ENCODE measurements at places on chromosomes 16 and 17.

DNA sequence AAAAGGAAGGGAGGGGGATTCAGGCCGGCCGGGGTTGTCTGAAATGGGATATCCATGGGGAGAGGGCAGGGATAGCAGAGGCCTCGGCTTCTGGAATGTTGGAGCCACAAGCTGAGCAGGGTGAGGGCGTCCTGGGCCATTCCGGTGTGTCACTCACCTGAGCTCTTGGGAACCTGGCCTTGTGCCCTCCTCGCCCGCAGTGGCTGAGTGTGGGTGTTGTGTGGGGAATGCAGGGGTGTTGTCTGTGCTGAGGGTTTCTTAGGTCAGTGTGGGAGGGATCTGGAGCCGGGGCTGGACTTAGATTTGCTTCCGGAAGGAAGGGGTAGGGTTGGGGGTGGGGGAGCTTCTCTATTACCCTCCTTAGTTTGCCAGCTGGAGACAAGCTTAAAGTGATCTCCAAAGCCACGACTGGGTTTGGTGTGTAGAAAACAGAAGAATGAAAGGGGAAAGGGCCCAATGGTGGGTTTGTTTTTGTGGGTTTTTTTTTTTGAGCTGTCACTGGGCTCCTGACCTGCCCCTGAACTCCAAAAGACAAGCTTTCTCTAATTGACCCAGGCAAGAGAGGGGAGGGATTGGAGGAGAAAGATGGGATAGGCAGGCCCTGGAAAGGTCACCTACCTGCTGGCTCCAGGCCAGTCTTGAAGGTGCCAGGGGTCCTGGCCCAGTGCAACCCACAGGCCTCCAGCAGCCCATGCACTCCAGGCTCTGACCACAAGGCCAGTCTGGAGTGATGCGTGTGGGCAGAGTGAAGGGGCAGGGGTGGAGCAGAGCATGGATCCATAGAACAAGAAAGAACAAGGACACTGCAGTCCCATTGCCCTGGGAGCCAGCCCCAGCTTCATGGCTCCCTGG is at the start of gene SULT1A2:
Gene SULT1A2, minus strand, starts transcription at position 211 of the 852 bp plus-strand sequence. CDS start 1,120 bp downstream, outside the sequence.
- DNase-seq, result no peak

GRCh38 chr16:54437401-54437800 is 150.8 kb upstream of the IRX3 start:
- no peak for DNase-seq

DNA sequence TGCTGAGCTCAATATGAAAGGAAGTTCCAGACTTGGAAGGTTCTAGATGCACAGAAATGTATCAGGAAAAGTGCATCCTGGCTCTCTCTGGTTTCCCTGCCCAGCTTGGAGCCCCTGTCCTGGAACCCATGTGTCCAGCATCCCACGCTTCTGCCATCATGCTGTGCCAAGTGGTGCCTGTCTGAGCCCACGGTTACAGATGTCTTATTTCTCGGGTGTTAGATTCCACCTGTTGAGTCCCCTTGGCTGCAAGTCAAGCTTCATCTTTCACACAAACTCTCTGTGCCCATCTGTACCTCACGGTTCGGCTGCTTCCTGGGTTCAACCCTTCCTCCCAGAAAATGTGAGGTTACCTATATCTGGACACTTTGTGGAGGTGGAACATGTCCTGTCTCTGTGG is 22.5 kb downstream of the OR1D5 start:
- DNase-seq, result no peak

DNA sequence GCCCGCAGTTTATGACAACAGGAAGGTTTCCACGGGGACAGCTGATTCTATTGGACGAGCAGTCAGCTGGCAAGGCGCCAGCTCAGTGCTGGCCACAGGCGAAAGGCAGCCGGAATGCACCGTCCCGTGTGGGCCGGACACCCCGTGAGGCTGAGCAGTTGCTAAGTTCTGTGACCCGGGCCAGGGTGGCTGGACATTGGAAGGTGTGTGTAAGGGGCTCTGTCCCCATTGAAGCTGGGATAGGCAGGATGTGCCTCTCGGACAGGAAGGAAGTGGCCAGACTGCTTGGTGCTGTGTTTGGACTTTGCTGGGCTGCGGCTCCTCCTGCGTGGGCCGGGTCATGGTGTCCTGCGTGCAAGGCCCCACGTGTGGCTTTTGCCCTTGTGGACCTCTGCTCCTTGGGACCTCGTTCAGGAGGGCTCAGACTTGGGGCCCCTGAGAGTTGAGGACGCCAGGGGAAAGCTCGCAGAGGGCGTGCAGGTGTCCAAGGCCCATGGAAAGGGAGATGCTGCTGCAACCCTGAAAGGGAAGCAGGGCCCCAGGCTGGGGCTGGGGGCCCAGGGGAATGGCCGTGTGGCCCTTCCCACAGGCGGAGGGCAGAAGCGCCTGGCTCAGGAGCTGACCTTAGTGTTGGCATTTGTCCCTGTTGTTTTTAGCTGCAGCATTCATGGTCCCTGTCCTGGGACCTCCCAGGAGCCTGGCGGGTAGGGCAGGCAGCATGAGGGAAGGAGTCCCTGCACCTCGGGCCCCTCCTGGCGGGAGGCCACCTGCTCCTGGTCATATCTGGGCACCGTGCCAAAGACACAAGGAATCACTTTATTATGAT is 10.0 kb downstream of the BAIAP2 start:
- DNase-seq, result no peak

DNA sequence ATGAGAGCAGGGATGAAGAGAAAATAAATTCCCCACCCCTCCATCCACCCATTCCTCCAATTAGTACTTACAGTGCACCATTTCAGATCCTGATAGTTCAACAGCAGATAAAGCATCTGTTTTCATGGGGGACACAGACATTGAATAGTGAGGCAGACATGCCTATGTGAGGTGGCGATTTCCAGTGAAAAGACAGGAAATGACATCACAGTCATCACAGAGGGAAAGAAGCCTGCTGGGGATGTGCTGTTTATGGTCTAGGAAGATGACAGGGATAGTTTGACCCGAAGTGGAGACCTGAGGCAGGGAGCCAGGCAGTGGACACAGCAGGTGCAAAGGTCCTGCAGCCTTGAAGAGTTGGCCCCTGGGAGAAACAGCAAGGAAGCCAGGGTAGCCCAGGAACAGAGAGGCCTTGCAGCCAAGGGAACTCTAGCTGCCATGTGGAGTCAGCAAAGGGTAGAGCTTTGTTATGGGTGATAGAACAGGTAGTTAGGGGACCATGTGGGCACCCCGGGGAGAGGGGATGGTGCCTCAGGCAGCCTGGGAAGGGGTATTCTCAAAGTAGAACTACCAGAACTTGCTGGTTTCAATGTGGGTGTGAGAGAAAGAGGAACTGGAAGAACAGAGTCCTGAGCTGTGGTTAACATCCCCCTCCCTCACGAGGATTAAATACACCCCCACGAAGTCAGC is 256.6 kb downstream of the CPPED1 start:
- DNase-seq, result no peak

GRCh38 chr16:14357328-14357727 is 272.7 kb downstream of the PARN start:
- no peak for DNase-seq

DNA sequence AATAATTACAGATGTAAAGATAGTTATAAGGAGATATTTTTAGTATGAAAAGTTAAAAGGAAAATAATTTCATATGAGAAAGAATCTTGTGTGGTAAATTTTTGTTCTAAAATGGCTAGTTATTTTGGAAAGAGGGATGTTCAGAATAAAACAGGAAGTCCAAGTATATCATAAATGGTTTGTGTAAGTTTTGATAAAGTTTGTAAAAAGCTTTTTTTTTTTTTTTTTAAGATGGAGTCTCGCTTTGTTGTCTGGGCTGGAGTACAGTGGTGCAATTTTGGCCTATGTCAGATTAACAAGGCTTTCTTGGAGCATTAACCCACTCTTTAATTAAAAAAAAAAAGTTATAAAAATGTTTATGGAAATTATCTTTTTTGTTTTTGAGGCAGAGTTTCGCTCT is 8.2 kb upstream of the CDK10 start:
- no peak for DNase-seq

GRCh38 chr17:45139533-45139920 is 4.0 kb downstream of the ACBD4 start:
- no peak for DNase-seq

DNA sequence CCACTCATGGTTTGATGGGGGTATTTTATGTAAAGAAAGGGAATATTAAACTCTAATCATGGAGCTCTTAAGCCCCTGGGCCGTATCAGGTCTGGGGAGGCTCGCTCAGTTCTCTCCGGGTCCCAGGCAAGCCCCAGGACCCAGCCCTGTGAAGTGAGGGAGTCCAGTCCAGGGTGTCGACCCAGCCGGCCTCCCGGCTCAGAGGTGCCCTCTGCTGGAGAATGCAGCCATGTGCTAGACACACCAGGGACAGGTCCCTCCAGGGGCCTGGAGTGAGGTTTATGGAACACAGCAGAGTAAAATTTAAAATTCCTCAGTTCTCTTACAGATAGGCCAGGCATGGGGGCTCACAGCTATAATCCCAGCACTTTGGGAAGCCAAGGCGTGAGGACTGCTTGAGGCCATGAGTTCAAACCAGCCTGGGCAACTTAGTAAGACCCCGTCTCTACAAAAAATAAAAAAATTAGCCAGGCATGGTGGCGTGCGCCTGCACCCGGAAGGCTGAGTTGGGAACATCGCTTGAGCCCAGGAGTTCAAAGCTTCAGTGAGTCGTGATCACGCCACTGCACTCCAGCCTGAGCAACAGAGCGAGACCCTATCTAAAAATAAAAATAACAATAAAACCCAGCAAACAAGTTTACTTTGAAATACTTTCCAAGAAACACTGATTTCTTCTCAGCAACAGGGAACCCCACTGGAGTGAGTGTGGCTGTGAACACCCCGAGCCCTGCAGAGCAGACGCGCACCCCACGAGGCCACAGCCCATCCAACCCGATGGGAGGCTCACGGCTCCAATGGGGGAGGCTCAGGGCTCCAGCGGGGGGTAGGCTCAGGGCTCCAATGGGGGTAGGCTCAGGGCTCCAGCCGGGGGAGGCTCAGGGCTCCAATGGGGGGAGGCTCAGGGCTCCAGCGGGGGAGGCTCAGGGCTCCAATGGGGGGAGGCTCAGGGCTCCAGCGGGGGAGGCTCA is 72.2 kb downstream of the ZNF778 start:
- peak; percentile 20 for DNase-seq

- no peak for DNase-seq
Observed at GRCh38 chr17:78343543-78344201, 16.2 kb downstream of the SOCS3 start.

GRCh38 chr17:60392845-60393702 is 1.1 kb upstream of the USP32 start:
- DNase-seq, result no peak

GRCh38 chr16:68246121-68246520 is 948 bp downstream of the PLA2G15 start:
- DNase-seq, result no peak

- no peak for DNase-seq
Observed at GRCh38 chr16:10993649-10994048, 49.3 kb downstream of the CLEC16A start.

- no peak for DNase-seq
Observed at GRCh38 chr16:17318238-17318637, 152.5 kb downstream of the XYLT1 start.
